ENCODE measurements at places on chromosomes 11 and 22. TPM values are rescaled to one million over a fixed set of nuclear protein-coding genes. Genes with fewer than 3 reads are reported as not detected.

CYB5R3 gene
- total RNA-seq: 184 TPM

ST3GAL4 gene
- 22.3 TPM for total RNA-seq

OOSP1 gene
- not detected for total RNA-seq

MMP11 gene
- total RNA-seq: 0.59 TPM

TPCN2 gene
- 10.7 TPM for total RNA-seq

DNA sequence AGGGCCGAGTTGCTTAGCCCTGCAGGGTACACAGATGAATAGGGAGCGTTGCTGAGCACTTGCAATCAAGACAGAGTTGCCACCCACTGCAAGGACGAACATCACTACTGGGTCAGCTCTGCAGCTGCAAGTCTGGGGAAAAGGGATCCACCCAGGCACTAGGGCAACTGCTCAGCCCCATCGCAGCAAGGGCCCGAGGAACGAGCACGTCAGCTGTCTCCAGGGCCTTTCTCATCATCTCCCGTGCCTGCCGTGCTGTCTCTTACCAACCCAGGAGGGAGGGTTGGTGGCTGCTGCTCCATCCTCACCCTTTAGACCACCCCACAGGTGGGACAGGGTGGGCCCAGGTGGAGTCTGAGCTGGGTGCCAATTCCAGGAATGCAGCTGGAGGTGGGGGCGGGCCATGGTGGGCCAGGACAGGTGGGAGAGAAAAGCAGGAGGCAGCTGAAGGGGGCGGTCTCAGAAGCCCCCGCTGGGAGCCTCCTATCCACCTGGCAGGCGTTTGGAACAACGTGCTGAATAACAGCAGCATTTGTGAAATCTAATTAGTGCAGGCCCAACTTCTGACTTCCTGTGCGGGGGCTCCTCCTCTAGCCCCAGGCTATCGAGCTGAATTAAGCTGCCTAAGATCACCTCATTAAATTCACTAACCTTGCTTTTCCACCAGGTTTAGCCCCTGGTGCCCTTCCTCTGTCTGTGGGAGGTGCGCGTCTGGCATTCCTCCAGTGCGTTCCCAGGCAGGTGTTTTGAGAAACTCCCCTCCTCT, 252.5 kb downstream of the ST3GAL4 start:
- H3K27me3 ChIP-seq: no peaks in the 10 kb centered on the region
- no peak for DNase-seq
- no peaks in the 10 kb centered on the region for H3K36me3 ChIP-seq

DNA sequence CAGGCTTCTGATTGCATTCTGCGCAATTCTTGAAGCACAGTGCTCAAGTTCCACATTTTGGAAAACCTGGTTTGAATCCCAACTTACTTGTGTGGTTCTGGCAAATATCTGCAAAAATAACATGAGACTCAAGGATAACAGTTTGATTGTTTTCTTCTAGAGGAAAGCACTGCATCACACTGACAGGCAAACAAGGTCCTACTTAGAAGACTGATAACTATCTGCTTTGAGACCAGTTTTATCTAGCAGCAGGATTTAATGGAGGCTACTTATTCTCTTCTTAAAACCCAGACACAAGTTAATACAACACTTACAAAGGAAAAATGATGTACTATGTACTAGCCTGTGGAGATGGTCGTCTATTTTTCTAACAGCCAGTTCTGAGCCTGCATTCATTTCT, 41.4 kb downstream of the RIC3 start:
- no peaks in the 10 kb centered on the region for H3K4me1 ChIP-seq
- H3K36me3 ChIP-seq: no peaks in the 10 kb centered on the region
- H3K27ac ChIP-seq: no peak overlapping the region
- no peak overlapping the region for H3K4me3 ChIP-seq
- no peaks in the 10 kb centered on the region for H3K27me3 ChIP-seq
- no peak for DNase-seq

DNA sequence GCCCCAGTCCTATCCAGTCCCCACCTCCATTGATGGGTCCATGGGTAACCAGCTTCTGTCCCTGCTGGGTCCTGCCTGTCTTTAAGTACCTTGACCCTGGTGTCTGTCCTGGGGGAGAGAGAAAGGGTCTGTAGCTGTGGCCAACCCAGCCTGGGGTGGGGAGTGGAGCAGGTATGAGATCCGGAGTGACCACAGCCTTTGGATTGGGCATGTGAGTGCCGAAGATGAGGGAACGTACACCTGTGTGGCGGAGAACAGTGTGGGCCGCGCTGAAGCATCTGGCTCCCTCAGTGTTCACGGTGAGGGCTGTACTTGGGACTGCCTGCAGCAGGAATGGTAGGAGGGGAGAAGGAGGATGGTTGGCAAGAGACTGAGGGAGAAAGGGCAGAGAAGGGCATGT, 5.2 kb downstream of the ROBO3 start:
- peaks cover 13% of the 10 kb centered on the region for H3K27me3 ChIP-seq
- H3K36me3 ChIP-seq: no peaks in the 10 kb centered on the region
- H3K4me3 ChIP-seq: no peak overlapping the region
- no peak for DNase-seq

DNA sequence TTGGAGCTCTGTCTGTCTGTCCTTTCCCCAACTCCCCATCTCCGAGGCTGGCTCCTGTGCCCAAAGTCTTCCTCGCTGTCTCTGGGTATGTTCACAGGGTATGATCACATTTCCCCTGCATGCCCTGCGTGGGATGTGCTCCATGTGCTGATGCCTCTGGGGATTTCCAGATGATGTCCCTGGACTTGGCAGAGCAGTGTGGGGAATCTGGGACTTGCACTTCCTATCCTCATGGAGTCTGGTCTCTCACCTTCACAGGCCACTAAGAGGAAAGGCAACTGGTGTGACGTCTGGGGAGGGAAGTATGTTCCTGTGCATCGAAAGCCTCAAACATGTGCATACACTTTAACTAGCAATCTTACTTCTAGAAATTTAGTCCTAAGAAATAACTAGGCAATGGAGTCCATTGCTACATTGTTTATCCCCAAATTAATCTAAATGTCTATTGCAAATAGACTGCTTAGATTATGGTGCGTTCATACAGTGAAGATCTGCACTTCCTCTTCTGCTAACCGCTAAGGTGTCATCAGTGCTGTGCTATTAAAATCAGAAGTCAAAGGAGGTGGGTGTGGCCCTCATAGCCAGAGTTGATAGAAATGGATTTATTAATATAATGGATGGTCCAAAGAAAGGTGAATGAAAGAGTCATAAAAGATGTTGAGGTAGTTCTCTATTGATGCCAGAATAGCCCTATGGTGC, 20.8 kb downstream of the TIMP3 start:
- H3K27me3 ChIP-seq: no peaks in the 10 kb centered on the region
- no peak for DNase-seq
- no peaks in the 10 kb centered on the region for H3K36me3 ChIP-seq
- no peak overlapping the region for H3K4me3 ChIP-seq

- no peak overlapping the region for H3K4me3 ChIP-seq
- H3K27ac ChIP-seq: no peak overlapping the region
- H3K27me3 ChIP-seq: no peaks in the 10 kb centered on the region
- H3K4me1 ChIP-seq: no peaks in the 10 kb centered on the region
- no peaks in the 10 kb centered on the region for H3K36me3 ChIP-seq
Observed at GRCh38 chr22:23190526-23190925, 10.2 kb downstream of the BCR start.

DNA sequence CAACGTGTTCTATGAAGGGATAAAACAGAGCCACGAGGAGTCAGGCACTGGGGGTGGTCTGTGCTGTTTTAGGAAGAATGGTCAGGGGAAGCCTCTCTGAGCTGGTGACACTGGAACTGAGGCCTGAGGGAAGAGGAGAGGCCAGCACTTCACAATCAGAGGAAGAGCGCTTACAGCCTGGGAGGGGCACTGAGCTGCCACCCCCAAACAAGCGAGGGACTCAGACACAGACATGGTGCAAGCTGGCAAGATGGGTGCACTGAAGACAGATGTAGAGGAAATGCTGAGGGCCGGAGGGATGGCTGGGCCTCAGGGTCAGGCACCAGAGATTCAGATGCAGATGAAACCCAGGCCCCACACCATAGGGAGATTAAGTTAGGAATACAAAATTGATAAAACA, 40.0 kb upstream of the TP53I11 start:
- H3K4me1 ChIP-seq: no peaks in the 10 kb centered on the region
- no peaks in the 10 kb centered on the region for H3K36me3 ChIP-seq
- no peak overlapping the region for H3K27ac ChIP-seq
- H3K4me3 ChIP-seq: no peak overlapping the region

GRCh38 chr22:48605856-48606481, 1221.7 kb downstream of the BRD1 start:
- H3K4me1 ChIP-seq: no peaks in the 10 kb centered on the region
- no peak overlapping the region for H3K27ac ChIP-seq
- no peaks in the 10 kb centered on the region for H3K36me3 ChIP-seq

DNA sequence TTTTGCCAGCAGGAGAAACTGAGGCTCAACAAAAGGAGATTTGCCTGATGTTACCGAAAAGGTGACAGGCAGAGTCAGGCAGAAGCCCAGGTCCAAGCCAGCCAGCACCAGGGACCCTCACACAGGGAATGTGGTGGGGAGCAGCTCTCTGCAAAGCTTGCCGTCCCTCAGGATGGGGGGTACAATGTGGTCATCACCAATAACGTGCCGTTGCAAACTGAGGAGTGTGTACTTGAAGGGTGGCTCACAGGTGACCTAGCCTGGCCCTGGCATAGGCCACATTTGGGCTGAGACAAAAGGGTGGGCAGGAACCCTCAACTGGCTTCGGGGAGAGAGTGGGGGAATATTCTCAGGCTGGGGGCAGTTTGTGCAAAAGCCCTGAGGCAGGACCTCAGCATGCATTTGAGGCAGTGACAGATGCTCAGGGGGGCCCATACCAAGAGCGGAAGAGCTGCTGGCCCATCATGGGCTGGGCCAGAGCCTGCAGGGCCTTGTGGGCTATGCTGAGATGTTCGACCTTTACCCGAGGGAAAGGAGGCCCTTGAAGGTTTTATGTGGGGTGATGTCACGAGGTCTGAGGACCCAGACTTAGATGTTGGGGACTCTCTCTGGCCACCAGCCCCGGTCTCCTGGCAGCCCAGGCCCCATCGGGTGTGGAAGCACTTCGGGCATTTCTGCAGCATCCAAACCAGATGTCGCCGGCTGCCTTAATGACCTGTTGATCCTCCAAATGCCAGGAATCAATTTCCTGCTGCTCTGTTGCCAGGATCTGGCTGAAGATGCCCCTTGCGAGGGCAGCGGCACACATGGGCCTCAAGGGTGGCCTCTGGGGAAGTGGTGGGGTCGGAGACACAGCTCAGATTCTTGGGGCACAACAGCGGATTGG, 57.4 kb upstream of the SHISAL1 start:
- peak; percentile 47 for DNase-seq
- no peaks in the 10 kb centered on the region for H3K36me3 ChIP-seq
- H3K27ac ChIP-seq: no peak overlapping the region
- H3K27me3 ChIP-seq: no peaks in the 10 kb centered on the region
- no peaks in the 10 kb centered on the region for H3K4me1 ChIP-seq
- H3K4me3 ChIP-seq: no peak overlapping the region

- no peak overlapping the region for H3K4me3 ChIP-seq
- H3K27me3 ChIP-seq: no peaks in the 10 kb centered on the region
- no peaks in the 10 kb centered on the region for H3K36me3 ChIP-seq
- no peak for DNase-seq
- no peaks in the 10 kb centered on the region for H3K4me1 ChIP-seq
Observed at GRCh38 chr11:79179087-79179486, 261.7 kb downstream of the TENM4 start.

DNA sequence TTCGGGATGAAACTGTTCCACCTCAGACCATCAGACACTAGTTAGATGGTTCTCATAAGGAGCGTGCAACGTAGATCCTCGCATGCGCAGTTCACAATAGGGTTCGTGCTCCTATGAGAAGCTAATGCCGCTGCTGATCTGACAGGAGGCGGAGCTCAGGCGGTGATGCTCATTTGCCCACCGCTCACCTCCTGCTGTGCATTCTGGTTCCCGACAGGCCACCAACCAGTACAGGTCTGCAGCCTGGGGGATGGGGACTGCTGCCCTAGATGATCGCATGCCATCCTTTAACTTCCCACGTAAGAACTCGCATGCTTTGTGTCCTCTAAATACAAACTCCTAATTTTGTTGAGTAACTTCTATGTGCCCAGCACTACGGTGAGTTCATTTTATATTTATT, 62.6 kb downstream of the EFCAB6 start:
- H3K27me3 ChIP-seq: no peaks in the 10 kb centered on the region
- no peaks in the 10 kb centered on the region for H3K4me1 ChIP-seq
- no peak for DNase-seq
- no peaks in the 10 kb centered on the region for H3K36me3 ChIP-seq

DNA sequence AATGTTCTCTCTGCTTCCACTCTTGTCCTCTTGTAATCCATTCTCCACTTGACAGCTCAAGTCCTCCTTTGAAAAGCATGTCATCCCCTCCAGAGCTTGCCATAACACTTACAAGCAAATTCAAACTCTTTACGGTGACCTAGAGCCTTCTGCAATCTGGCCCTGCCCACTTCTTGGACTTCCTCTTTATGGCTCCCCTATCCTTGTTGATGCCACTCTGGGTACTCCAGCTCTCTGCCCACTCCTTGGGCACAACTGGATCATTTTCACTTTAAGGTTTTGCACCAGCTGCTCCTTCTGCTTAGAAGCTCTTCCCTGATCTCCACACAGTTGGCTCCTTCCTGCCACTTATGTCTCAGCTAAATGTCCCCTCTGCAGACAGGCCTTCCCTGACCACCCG, 217.9 kb downstream of the DSCAML1 start:
- no peak overlapping the region for H3K4me3 ChIP-seq
- H3K27me3 ChIP-seq: no peaks in the 10 kb centered on the region
- no peaks in the 10 kb centered on the region for H3K36me3 ChIP-seq
- peak; percentile 15 for DNase-seq
- no peak overlapping the region for H3K27ac ChIP-seq

DNA sequence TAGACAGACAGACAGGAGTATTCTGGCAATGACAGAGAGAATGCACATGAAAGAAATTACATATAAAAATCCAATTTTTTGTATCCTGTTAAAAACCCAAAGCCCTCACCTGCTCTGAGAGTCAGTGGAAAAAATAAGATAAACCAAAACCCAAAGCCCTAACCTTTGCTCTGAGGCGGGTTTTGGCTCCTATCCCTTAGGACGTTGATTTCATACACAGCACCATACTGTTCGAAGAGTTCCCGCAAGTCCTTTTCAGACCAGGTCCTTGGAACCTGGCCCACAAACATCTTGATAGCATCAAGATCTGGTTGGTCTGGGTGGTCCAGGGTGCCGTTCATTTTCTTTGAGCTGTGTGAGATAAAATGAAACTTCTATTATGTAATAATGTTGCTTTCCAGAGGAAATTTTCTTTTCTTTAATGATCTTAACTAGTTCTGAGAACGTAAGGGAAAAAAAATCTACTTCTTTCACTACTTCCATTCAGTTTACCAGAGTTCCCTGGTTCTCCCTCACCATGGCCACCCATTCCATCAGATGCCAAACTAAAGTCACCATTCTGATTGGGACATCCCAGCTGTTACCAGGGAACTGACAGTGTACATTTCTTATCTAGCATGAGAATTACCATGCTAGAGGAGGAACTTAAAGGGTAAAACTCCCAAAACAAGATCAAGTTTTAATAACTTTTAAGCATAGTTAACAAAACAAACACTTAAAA, 39.9 kb upstream of the RAPSN start:
- peak; percentile 82 for DNase-seq
- H3K36me3 ChIP-seq: peaks cover 25% of the 10 kb centered on the region

GRCh38 chr11:32962016-32962415, 53.7 kb upstream of the DEPDC7 start:
- no peaks in the 10 kb centered on the region for H3K36me3 ChIP-seq
- H3K27ac ChIP-seq: no peak overlapping the region
- DNase-seq: no peak
- no peaks in the 10 kb centered on the region for H3K4me1 ChIP-seq

GRCh38 chr22:47342446-47342845, 580.0 kb downstream of the TBC1D22A start:
- no peak overlapping the region for H3K27ac ChIP-seq
- H3K36me3 ChIP-seq: no peaks in the 10 kb centered on the region
- no peak for DNase-seq
- no peaks in the 10 kb centered on the region for H3K27me3 ChIP-seq
- no peak overlapping the region for H3K4me3 ChIP-seq
- no peaks in the 10 kb centered on the region for H3K4me1 ChIP-seq
